ENCODE measurements at places on chromosomes 7 and 10. TPM values are rescaled to one million over a fixed set of nuclear protein-coding genes. Genes with fewer than 3 reads are reported as not detected.
A peak's percentile ranks its signal among the peaks of the same experiment; 100 is the strongest.

The ANKIB1 gene
- total RNA-seq: 51.8 TPM

DNA sequence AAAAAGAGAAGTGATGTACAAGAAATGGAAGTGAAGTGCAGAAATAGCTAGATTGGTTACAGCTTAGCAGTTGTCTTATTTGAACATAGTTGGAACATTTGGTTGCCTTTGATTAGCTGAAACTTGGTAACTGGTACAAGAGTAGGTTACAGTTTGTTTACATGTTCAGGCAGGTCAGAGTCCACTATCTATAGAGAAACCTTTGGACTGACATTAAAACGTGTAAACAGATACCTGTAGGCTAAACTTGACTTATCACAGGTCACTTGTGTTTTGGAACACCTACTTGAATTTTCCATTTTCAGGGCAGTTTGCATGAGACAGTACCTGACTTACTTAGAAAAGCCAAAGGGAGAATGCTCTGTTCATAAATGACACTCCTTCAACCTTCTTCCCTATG lies 28.5 kb upstream of the CYP2C8 start:
- H3K36me3 ChIP-seq: no peaks in the 10 kb centered on the region
- DNase-seq: no peak
- no peaks in the 10 kb centered on the region for H3K27me3 ChIP-seq

DNA sequence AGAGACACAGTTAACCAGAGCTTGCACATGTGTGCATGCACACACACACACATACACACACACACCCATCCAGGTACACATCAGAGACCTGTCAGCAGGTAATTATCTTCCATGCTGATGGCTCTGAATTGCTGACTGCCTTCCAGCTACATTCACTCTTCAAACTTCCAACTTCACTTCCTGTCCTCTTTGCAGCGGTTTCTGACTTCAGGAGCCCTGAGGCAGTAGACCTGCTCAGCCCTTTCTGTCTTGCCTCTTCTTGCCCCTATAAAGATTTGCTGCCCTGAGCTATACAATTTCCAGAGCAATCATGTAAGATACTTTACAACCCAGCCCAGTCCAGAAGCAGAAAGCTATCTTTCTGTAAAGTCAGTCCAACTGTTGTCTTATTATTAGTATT lies 310.2 kb downstream of the FGFR2 start:
- H3K36me3 ChIP-seq: no peaks in the 10 kb centered on the region
- H3K4me3 ChIP-seq: no peak overlapping the region
- H3K4me1 ChIP-seq: no peaks in the 10 kb centered on the region
- H3K27me3 ChIP-seq: peaks cover 47% of the 10 kb centered on the region

DNA sequence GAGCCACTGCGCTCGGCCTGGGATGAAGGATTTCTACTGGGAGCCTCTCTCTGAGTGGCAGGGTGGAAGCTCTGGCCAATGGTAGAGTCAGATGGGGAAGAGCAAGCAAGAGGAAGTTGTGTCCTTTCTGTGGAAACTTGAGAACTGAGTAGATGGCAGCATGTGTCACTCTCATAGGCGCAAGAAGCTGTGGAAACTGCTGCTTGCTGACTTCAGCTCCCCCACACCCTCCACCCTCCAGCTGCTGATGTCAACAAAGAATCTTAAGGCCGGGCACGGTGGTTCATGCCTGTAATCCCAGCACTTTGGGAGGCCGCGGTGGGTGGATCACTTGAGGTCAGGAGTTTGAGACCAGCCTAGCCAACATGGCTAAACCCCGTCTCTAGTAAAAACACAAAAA lies 39.8 kb upstream of the SRGN start:
- no peak for DNase-seq
- no peak overlapping the region for H3K4me3 ChIP-seq
- no peaks in the 10 kb centered on the region for H3K36me3 ChIP-seq
- H3K4me1 ChIP-seq: no peaks in the 10 kb centered on the region
- peak overlapping the region; percentile 25 for H3K27ac ChIP-seq
